Activated naive CD8-positive, alpha-beta T cell treated with anti-CD3 and anti-CD28 coated beads for 36 hours (primary cell): ENCODE measurements at places on chromosomes 1 and 21. TPM values are rescaled to one million over a fixed set of nuclear protein-coding genes. Genes with fewer than 3 reads are reported as not detected.
A peak's percentile ranks its signal among the peaks of the same experiment; 100 is the strongest.

GRCh38 chr1:205811660-205812059 lies 1.3 kb downstream of the SLC41A1 start:
- no peak for DNase-seq

ANKRD45 gene
- total RNA-seq: not detected

CDK18 gene
- 6.5 TPM for total RNA-seq

GRCh38 chr1:177586429-177586828 lies 383.4 kb downstream of the SEC16B start:
- DNase-seq: no peak

PROK1 gene
- not detected for total RNA-seq

GRCh38 chr21:43211760-43212115 lies 42.9 kb downstream of the CRYAA start:
- DNase-seq: no peak

FAM3B gene
- not detected for total RNA-seq

DNA sequence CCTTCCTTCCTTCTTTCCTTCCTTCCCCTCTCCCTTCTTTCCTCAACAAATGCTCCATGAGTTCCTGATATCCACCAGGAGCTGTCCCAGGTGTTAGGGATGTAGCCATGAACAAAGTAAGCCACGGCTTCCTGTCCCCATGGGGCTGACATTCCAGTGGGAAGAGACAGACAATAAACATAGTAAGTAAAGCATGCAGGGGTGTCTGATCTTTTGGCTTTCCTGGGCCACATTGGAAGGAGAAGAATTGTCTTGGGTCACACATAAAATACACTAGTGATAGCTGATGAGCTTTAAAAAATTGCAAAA lies 81.5 kb upstream of the ZBTB40 start:
- DNase-seq: no peak

DNA sequence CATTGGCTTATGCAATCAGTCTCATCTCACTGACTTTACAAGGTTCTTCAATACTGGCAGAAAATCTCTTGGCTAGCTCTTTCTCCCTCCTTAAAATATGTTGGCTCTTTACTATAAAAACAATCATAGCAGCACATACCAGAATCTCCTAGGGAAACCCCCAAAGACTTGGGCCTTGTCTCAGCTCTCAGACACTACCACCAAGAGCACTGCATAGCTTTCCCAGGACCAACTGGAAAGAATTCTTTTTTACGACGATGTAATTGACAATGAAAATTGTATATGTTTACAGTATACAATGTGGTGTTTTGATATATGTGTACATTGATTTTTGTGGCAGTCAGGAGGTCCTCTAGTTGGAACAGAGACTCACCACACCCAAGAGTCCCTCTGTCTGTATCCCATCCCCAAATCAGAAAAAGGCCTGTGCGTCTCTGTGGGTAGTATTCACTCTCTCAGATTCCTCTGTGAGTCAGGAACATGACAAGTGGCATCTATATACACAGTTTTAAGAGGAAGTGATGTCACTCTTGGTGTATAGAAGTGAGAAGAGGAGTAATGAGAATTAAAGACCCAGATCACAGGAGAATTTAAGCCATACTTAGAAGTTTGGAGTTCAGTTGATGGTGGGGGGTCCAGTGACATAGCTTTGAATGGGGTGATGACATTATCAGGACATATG lies 21.1 kb downstream of the SMAP2 start:
- peak; percentile 37 for DNase-seq

DNA sequence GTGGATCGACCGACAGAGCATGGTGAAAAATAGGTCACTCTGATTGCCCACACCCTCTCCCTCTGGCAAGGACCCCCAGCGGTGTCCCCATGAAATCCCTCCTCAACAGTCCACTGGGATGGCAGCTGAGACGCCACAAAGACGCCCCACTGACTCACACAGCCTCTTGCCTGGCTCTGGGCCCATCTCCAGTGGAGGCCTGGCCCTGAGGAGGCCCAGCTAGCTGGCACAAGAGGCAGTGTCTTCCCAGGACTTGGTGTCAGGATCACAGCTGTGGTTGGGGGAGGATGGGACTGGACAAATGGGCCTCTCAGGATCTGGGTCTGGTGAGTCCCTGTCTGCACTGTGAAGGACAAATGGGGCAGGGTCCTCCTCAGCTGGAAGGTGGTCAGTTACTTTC lies 4.6 kb downstream of the ALX3 start:
- no peak for DNase-seq

PGBD5 gene
- not detected for total RNA-seq

DNA sequence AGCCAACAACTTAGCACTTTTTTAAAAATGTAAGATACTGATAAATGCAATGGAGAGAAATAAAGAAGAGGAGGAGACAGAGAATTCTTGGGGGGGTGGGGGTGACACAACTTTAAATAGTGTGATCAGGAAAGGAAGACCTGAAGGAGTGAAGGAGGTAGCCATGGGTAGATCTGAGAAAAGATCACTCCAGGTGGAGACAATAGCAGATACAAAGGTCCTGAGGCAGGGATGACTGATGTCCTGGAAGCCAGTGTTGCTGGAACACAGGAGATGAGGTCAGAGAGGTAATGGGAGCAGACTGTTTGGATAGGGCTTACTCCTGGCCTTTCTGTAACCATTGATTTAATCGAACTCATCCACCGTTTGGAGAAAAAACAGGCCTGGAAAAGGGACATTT lies 24.6 kb upstream of the TRABD2B start:
- DNase-seq: no peak

SLAMF7 gene
- 152 TPM for total RNA-seq

GNAT2 gene
- 0.64 TPM for total RNA-seq

RYR2 gene
- not detected for total RNA-seq

DNA sequence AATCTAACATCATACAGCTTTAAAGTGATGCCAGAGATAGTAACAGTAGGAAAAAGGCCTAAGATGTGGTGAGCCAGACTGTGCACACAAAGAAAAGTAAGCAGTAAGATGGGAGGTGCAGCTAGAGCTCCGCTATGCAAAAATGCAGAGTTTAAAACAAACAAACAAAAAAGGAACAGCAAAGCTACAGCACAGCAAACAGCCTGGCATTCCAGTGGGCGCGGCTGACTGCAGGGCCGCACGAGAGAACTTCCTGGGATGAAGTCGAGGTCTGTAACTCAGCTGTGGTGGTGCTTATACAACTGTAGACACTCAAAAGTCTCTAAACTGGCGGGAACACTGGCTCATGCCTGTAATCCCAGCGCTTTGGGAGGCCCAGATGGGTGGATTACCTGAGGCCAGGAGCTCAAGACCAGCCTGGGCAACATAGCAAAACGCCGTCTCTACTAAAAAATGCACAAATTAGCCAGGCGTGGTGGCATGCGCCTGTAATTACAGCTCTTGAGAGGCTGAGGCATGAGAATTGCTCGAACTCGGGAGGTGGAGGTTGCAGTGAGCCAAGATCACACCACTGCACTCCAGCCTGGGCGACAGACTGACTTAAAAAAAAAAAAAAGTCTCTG lies 30.1 kb downstream of the PRDM15 start:
- DNase-seq: no peak

SLC16A4 gene
- total RNA-seq: 0.21 TPM
